ENCODE measurements at places on chromosomes 16 and 17.
A peak's percentile ranks its signal among the peaks of the same experiment; 100 is the strongest.

DNA sequence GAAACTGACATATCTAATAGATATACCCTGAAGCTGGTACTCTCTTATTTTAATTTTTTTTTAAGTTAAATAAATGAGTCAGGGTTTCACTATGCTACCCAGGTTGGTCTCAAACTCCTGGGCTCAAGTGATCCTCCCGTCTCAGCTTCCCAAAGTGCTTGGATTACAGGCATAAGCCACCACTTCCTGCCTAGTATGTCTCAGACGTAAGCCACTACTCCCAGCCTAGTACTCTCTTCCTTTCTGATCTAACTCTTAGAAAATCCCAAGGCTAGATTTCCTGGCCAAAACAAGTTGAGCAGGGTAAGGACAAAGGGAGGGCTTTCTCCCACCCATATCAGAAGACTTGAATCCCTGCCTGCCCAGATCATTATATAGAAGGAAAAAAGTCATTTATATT lies 33.7 kb downstream of the HOXB1 start:
- DNase-seq: no peak

- no peak for DNase-seq
Observed at GRCh38 chr16:54211203-54211602, 75.4 kb downstream of the IRX3 start.

DNA sequence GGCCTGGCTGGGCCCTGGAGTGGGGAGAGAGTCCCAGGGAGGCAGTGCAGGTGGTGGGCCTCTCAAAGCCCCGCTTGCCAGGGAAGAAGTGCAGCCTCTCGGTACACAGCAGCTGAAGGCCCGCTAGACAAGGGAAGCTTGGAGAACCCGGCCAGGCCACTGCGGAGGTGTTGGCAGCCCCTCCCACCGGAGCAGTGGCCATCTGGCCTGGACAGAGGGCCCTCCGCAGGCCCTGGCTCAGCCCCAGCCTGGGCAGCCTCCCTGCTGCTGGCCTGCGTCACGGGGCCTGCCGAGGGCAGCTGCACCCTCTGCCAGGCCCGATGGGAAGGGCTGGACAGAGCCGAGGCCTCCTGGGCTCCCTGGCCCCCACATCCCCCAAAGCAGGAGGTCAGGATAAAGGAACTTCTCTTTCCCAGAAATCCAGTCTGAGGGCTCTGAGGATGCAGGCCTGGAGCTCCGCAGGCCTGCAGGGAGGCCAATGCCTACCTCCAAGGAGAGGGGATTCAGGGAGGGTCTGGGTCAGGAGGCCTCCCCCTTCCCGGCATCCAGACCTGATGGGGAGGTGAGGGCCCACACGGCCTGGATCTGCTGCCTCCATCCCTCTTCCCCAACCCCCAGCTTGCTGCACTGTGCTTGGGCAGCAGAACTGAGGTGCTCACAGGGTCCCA lies 4.3 kb downstream of the SPPL2C start:
- DNase-seq: no peak

GRCh38 chr16:90020838-90021382 lies 1.7 kb upstream of the DBNDD1 start:
- DNase-seq: no peak

DNA sequence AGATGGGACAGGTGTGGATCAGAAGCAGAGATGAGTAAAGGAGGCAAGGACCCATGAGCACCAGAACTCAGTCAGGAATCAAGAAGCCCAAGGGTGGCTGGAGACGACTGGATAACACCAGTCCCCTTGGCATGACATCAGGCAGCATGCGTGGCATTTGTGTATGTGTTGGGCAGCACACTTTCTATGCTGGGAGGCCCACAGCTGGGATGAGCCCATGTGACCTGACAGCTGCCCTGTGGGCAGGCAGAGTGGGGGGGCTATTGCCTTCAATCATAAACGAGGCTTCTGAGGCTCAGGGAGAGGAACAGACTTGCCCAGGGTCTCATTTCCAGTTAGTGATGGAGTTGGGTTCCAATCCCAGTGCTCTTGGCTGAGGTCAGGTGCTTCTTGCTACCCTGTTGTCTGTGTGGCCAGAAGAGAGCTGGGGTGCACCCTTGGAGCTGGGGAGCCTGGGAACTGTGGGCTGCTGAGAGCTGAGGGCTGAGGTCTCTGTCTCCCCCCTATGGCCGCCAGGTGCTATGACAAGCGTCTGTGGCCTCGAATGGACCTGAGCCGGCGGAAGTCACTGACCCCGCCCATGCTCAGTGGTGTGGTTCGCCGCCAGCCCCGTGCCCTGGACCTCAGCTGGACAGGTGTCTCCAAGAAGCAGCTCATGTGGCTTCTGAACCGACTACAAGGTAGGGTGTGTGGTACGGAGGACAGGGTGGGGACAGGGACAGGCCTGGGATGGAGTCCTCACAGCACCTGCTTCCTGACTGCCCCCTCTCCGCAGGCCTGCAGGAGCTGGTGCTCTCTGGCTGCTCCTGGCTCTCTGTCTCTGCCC lies 7.1 kb upstream of the ORAI3 start:
- DNase-seq: peak; percentile 96

DNA sequence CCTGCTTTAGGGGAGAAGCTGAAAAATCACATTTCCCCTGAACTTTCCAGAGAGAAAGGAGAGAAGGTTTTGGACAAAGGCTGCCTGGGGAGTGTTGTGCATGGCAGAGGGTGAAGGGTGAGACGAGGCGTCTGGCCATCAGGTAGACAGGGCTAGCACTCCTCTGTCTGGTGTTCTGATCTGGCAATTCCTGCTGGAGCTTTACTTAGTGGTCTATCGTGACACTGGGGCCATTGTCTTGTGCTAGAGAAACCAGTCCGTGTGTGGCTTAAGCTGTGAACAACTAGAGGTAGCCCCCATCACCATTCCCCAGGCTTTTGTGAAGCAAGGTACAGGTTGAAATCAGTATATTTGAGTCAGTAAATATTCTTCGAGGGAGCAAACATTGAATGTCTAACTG lies 8.5 kb downstream of the RHBDL3 start:
- DNase-seq: no peak

GRCh38 chr17:17508646-17509591 lies 12.7 kb upstream of the RASD1 start:
- DNase-seq: no peak

- DNase-seq: no peak
Observed at GRCh38 chr16:50459496-50460080, 88.6 kb upstream of the NKD1 start.

Measured in GM12892 (cell line).